ENCODE measurements at places on chromosomes 12 and 14.

DNA sequence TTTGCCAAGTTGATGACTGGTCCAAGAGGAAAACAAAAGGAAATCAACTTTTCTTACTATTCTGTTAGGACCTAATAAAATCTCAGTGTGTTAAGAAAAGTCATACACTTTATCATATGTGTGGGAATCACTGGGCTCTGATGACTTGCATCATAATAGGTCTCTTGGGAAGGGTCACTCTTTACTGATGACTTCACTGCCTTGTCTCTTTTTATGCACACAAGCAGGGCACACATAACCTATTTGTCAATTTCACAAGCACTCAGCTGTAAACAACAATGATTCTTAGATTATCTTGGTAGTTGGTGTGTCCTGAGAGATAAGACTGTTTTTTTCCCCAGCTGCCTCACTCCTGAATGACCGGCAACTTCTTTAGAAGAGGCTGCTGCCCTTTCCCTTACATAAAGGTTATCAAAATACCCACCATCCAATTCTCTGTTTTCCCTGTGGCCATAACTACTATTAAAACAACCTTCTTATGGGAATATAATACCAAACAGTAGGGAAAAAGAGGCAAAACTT lies 50.9 kb upstream of the INSM2 start:
- no peak for DNase-seq

- no peak for DNase-seq
Observed at GRCh38 chr12:100593490-100593889, 20.0 kb downstream of the GAS2L3 start.

DNA sequence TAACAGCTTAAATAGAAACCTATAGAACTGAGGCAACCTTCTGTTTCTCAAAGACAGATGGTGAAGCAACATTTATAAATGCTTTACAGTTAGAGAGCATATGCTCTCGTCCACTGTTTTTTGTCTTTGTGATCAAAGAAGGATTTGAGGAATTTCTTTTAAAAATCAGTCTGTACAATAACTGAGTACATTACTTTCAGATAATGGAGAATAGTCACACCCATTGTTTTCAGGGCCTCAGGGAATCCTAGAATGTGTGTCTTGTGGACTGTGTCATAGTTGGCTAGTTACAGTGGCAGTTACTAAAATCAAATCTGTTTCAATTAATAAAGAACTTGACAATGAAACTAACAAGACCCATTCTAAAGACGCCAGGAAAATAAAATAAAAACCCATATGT lies 107.9 kb downstream of the PRKCH start:
- no peak for DNase-seq

DNA sequence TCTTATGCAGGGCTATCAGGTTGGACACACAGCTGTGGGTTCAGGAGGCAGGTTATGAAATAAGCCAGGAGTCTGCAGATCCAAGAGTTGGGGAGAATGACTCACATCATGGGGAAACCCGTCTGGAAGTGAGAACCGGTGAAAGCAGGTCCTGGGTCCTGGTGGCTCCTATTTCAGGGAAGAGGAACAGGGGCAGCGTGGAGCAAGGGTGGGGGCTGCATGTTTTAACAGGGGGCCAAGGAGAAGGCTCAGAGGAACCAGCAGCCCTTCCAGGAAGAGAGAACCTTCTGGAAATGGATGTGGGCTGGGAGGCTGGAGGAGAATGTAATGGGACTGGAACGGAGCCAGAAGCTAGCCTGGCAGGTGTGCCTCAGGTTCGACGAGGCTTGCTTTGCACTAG lies 7.8 kb upstream of the KRT74 start:
- no peak for DNase-seq

- peak; percentile 14 for DNase-seq
Observed at GRCh38 chr12:104218935-104219334, 3.4 kb downstream of the TXNRD1 start.

DNA sequence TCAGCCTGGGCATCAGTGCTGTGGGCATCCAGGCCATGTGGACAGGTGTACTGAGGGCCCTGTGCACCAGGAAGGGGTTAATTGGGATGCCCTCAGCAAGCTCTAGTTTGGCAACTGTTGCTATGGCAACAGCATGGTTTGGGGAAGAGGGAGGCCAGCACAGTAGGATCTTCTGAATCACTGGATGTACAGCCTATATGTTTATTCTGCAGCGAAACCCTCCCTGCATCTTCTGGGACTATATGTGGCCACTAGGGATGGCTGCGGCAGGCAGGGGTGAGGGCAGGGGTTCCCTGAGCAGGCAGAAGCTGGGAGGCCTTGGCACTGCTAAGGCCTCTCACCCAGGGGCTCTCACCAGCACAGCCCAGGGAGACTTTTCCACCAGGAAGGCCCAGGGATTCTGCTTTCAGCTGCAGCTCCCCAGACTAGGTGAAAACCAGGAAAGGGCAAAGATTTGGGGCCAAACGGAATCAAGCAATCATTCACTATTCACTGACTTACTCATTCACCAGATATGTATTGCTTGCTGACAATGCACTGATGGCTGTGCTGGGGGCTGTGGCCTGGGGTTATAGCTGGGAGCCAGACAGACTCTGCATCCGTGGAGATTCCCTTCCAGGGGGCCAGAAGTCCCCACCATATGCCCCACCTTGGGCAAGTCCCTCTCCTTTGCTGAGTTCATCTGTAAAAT lies 42.8 kb downstream of the IRF2BPL start:
- no peak for DNase-seq

- no peak for DNase-seq
Observed at GRCh38 chr14:59204305-59204704, 15.8 kb downstream of the DAAM1 start.

- no peak for DNase-seq
Observed at GRCh38 chr14:100851946-100852620, 26.2 kb downstream of the MEG3 start.

DNA sequence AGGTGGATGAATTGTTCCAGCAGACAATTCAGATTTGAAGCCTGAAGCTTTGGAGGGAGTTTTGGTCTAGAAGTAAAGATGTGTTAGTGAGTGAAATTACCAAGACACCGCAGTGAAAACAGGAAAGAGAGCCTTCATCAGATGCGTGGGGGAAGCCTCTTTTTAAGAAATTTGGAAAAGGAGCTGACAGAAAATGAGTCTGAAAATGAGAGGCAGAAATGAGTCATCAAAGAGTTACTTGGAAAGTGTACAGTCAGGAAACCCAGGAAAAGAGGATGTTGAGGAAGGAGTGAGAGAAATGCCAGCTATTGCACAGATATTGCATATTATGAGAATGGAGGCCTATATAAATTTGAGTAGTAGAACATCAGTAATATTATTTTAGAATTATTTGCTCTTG lies 520.7 kb downstream of the NRXN3 start:
- DNase-seq = no peak

- DNase-seq = no peak
Observed at GRCh38 chr12:65935906-65936901, 111.9 kb downstream of the HMGA2 start.

GRCh38 chr14:50835280-50835679 lies 4.3 kb upstream of the NIN start:
- no peak for DNase-seq

- DNase-seq = no peak
Observed at GRCh38 chr12:124923905-124924734, 9.7 kb upstream of the UBC start.

GRCh38 chr12:26821212-26821701 lies 11.7 kb downstream of the ITPR2 start:
- no peak for DNase-seq

DNA sequence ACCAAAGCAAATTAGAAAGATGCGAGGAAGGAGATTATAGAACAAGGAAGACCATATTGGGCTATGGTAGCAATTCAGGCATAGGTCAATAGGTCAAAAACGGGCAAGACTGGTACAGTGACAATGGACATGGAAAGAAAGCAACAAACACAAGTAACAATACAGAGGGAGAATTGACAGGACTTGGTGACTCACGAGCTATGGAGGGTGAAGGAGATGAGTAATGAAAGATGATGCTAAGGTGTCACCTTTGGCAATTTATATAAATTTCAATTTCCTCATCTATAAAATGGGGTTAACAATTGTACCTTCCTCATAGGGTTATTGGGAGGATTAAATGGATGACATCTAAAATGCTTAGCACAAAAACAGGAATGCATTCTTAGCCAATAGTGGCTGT lies 15.1 kb upstream of the DUSP16 start:
- no peak for DNase-seq

DNA sequence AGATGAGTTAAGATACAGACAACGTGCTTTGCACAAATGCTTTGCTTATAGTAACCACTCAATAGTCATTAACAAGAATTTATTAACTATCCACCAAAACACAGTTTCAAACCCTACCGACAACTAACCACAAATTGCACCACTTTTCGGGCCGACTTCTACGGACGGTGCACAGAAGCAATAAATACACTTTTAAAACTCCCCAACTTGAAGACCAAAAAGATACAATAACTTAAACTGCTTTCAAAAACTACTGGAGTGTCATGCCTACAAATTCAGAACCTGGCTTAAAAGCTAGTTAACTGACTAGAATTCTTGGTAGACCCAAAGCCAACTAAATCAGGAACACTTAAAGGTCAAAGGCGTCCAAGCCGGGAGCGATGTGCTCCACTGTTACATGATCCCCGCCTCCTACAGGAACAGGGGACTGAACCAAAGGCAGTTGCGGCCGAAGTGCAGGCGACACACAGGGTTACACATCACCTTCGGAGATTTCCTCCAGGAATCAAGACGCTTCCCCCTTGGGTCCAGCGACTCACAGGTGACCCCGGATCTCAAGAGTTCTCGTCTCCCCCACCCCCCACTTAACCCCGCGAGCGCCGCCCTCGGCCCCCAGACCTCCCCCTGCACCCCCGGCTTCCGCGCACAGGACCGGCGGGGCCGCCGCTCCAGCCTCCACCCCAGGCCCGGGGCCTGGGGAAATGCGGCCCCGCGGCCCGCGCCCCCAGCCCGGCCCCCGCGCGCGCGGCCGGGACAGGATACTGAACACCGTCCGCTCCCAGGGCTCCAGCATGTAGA lies 507 bp downstream of the SPTSSA start:
- DNase-seq = peak; percentile 4

- DNase-seq = no peak
Observed at GRCh38 chr12:66241061-66242043, 52.3 kb downstream of the IRAK3 start.

- DNase-seq = no peak
Observed at GRCh38 chr14:54362759-54363437, 33.9 kb upstream of the CDKN3 start.

DNA sequence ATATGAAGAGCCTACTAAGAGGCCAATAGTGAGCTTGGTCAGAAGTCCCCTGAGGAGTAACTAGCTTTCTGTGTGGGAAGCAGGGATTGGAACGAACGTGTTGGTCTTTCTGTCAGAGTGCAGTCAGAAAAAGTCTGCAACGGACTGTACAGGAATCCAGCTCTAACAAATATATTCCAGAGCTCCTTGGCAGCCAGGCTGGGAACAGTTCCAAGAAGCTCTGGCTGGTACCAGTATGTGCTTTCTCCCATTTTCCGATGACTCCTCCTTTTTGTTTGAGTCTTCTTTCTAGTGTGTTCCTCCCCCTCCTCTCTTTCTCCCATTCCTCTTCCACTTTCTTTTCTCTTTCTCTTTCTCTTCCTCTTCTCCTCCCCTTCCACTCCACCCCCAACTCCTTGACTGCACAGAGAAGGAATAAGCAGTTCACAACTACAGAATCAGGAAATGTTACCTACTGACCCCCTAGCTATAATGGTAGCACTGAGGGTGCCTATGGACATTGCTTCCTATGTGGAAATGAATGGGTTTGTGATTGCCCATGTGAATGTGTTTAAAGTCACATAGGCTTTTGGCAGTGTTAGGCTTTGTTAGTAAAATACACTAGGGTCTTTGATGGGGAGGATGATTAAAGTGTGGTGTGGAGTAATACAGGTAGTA lies 59.9 kb downstream of the TTLL5 start:
- no peak for DNase-seq

- no peak for DNase-seq
Observed at GRCh38 chr12:41205070-41205709, 17.1 kb downstream of the PDZRN4 start.

GRCh38 chr14:38107216-38107631 lies 100.5 kb upstream of the SSTR1 start:
- DNase-seq = no peak

DNA sequence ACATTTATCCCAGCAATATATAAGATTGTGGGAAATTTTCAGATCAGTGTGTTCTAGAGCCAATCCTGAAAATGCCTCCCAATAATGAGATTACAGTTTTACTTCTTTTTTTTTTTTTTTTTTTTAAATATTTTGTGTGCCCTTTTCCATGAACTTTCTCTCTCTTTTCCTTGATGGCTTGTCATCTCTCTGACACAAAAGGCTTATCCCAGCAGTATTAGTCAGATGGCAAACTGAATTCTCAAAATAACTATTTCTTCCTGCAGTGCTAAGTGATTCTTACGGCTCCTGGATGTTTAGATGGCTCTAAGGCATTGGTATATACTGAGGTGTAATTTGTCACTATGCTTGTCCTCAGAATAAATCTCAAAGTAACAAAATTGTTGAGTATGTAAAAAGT lies 86.7 kb downstream of the LRP6 start:
- DNase-seq = no peak

- DNase-seq = no peak
Observed at GRCh38 chr12:93813972-93814821, 137.0 kb downstream of the CRADD start.

GRCh38 chr14:74949859-74950573 lies 5.4 kb downstream of the PGF start:
- DNase-seq = no peak

GRCh38 chr12:23277831-23278230 lies 652.9 kb downstream of the ETNK1 start:
- no peak for DNase-seq

DNA sequence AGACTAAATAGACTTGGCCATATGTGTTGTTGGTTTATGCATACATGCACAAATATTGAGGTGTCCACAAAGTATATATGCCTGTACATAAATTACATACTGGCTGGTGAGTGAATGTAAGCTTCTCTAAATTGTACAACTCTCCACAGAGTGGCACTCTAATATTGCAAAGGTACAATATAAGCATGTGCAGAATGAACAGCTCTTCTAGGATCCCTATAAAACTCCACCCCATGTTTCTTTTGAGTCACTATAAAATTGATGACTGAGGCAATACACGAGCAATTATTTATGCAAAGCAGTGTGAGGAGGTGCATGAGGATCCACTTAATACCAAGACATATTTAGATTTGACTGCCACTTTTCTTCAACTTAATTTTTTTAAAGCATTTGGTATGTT lies 172.2 kb downstream of the NAV3 start:
- no peak for DNase-seq

DNA sequence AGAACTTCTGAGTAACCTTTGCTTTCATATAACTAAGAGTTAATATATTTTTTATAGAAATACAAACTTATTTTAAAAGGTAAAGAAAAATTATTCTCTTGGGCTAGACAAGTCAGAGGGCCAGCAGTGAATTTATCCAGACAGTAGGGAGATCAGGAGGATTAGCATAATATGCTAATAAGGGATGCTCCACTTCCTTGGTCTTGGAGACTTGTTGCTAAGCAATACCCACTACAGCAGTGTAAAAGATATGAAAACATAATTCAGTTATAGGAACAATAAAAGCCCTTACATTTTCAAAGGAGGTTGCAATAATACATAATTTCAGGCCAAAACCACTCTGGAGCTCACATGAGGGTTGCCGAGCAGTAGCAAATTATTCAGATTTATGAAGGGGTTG lies 615.6 kb downstream of the KCNH5 start:
- no peak for DNase-seq

Data from stimulated activated CD4-positive, alpha-beta T cell treated with anti-CD3 and anti-CD28 coated beads, Interleukin-15, amount 100 ng/mL, for 24 hours (primary cell).